ENCODE measurements at places on chromosomes 2 and 18. TPM values are rescaled to one million over a fixed set of nuclear protein-coding genes. Genes with fewer than 3 reads are reported as not detected.

DNA sequence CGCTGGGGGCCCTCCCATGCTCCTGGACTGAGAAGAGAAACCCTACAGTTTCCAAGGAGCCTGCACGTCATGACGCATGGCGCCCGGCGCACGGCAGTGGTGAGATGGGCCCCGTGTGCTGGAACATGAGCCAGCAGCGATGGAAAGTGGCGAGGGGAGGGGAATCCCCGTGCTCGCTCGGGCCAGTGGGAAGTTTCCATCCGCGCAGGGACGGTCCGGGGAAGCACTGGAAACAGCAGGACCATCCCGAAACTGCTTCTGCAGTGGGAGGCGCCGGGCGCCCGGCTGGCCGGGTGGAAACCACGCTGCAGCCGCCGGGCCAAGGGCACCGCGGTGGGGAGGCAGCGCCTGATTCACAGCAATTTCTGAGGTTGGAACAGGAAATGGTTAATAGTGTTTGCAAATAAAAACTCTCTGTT lies 4.9 kb upstream of the PDCD1 start:
- DNase-seq: peak; percentile 79

YES1 gene
- total RNA-seq: 69.1 TPM

CABYR gene
- 9.7 TPM for total RNA-seq

GRCh38 chr2:160703648-160704585 lies 210.3 kb upstream of the RBMS1 start:
- peak; percentile 25 for DNase-seq

- DNase-seq: no peak
Observed at GRCh38 chr2:9053534-9053931, 50.0 kb upstream of the MBOAT2 start.

RGPD3 gene
- 0.20 TPM for total RNA-seq

- no peak for DNase-seq
Observed at GRCh38 chr2:208618220-208618619, 211.6 kb downstream of the PTH2R start.

- DNase-seq: no peak
Observed at GRCh38 chr2:217863883-217864282, 138.9 kb downstream of the TNS1 start.

DNA sequence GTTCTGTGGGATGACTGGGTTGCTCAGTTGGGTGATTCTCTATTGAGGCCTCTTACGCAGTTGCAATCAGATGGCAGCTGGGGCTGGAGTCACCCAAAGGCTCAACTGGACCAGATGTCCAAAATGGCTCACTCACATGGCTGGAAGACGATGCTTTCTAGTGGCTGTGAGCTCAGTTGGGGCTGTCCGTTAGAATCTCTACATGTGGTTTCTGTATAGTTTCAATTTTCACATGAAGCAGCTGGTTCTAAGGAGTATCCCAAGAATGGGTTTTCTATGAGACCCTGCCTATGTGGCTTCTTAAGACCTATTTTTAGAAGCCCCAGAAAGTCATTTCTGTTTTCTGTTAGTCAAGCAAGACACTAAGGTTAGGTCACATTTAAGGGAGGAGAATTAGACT lies 4.4 kb downstream of the XRCC5 start:
- DNase-seq: no peak

DNA sequence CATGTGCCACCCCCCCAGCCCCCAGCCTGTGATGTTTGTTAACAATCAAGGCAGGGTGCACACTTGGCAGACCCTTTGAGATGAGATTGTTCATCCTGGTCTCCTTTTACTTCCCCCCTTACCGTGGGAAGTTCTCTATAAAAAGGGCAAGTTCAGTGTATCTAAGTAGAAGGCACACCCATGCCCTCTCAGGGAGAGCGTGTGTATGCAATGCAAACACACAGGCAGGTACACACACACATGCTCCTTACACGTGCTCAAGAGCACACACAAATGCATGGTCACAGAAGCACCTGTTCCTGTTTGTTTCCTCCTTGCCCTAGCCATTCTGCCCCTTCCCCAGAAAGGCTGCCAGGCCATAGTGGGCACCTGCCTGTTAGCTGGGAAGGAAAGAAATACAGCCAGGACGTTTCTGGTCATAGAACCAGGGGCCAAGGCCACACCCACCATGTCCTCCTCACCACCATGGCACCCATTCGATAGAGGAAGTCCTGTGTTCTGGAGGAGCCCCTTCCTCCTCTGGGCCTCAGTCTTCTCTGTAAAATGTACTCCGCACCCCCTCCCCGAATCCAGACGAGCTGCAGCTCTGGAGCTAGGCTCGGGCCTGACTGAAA lies 3.1 kb downstream of the ATOH8 start:
- no peak for DNase-seq

CYP1B1 gene
- total RNA-seq: 1.2 TPM

DNA sequence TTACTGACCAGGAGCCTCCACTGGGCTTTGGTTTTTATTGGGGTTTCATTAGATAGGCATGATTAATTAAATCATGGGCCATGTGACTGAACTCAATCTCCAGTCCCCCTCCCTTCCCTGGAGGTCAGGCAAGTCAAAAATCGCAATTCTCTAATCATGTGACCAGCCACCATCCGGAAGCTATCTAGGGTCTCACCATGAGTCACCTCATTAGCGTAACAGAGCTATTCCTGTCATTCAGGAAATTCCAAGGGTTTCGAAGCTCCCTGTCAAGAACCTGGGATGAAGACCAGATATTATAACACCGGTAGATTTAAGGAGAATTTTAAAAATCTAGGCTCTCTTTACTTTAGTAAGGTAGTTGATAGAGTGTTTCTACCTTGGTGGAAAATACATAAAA lies 180.3 kb upstream of the TCF4 start:
- peak; percentile 62 for DNase-seq

CD8B2 gene
- not detected for total RNA-seq

DNA sequence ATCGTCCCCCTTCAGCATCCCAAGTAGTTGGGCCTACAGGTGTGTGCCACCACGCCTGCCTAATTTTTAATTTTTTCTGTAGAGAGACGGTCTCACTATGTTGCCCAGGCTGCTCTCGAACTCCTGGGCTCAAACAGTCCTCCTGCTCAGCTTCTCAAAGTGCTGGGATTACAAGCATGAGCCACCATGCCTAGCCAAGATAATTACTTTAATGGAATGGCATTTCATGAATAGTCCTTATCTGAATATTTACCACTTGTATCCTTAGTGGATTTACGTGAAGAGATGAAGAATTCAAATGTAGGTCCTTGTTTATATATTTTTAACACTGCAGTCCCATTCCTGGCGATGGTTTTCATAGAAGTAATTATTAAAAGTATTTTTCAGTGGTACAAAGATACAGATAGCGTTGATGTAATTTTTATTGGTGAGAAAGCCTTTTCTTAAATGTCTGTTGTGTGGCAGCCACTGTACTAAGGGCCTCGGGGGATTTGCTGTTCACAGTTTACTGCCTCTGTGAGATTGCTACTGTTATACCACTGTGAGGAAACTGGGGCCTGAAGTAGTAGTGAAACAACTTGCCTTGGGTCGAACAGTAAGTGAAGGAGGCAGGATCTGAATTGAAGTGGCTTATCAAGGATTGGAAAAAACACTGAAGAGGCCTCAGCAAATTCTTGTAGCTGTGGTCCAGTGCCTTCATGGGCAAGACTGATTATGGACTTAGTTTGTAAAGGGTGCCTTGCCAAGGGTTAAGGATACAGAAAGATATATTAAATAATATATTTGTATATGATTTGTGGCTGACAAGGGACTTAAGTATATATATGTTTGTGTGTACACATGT lies 151.2 kb downstream of the PRPF40A start:
- peak; percentile 32 for DNase-seq

ARHGAP25 gene
- total RNA-seq: not detected

GRCh38 chr18:62536005-62536404 lies 13.2 kb downstream of the ZCCHC2 start:
- DNase-seq: no peak

DNA sequence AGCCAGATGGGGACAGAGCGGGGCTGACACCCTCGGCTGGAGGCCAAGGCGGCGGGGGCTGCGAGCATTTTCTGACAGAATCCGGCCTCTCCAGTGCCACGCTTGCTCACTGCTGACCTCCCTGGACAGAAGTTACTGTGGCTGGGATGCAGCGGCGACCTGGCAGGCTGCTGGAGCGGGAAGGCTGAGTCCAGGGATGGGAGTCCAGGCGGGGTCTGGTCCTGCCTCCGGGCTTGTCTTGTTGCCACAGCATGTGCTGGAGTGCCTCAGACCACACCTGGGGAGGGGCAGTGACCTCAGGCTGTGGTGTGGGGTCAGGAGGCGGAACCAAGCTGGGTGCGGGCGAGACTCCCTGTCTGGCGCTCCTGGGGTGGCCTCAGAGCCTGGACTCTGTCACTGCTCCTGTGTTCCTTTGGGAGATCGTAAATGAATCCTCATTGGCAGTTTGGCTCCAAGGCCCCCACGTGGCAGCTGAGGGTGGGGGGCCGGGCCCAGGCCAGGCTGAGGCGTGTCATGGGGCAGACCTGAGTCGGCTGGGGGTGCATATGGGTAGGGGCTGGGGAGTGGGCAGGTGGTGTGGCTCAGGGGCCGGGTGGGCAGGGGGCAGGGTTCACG lies 5.5 kb downstream of the BOK start:
- DNase-seq: no peak

DNA sequence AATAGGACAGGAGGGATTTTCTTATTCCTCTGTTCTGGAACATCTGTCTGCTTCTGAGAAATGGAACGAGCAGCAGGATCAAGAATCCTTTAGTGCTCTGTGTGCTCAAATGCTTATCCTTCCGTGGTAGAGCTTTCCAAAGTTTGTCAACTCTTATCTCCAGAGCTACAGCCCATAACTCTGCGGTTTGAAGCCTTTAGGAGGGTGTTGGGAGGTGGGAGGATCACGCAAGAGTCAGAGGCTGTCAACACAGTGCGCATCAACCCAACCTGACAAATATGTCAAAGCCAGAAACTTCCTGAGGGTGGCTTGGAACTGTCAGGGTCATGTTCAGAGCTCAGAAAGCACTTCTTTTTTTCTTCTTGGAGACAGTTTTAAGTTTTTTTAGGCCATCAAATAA lies 95.9 kb downstream of the CRIM1 start:
- peak; percentile 84 for DNase-seq

- peak; percentile 47 for DNase-seq
Observed at GRCh38 chr2:219178377-219179175, 501 bp downstream of the RETREG2 start.

ZSWIM2 gene
- total RNA-seq: not detected

TDRD15 gene
- total RNA-seq: not detected

GRCh38 chr2:43421194-43421593 lies 174.6 kb downstream of the THADA start:
- DNase-seq: no peak

GNAL gene
- not detected for total RNA-seq

- no peak for DNase-seq
Observed at GRCh38 chr2:170703776-170704476, 11.2 kb upstream of the SP5 start.

GRCh38 chr2:180478883-180479282 lies 471.8 kb upstream of the CWC22 start:
- no peak for DNase-seq

GRCh38 chr2:94996305-94997100 lies 29.0 kb upstream of the MAL start:
- DNase-seq: no peak

PLGLB1 gene
- 0.36 TPM for total RNA-seq

DNA sequence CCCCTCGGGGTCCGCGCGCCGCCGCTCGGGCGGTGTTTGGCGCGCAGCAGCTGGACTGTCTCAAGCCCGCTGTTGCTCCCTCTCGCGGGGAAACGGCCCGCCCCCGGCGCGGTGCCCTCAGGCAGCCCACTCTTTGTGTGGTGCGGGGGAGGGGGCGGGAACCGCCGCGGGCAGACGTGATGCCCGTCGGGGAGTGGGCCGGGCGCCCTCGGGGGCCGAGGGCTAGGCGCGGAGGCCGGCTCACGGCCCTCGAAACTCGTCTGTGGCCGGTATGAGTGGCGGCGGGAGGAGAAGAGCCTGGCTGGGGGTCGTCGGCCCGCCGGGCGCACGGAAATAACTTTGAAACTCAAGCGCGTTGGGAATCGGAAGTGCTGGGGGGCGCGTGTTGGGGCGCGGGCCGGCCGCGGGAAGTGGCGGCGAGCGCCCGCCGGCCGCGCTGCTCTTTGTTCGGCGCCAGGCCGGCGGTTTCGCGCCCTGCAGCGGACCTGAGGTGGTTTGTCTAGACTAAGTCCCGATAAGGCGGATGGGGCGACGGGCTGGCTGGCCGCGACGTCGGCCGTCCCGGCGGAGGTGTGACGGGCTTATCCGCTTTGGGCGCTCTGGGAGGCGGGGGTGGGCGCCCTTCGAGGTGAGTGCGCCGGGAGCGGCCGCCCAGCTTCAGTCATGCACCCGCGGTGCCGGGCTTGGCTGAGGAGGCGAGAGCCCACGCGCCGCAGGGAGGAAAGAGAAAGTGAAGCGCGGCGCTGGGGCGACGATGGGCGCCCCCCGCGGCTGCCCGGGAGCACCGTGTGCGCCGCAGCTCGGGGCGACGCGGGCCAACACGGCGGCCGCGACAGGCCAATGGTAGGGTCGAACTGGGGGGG lies 679 bp downstream of the PTMA start:
- DNase-seq: peak; percentile 48

DNA sequence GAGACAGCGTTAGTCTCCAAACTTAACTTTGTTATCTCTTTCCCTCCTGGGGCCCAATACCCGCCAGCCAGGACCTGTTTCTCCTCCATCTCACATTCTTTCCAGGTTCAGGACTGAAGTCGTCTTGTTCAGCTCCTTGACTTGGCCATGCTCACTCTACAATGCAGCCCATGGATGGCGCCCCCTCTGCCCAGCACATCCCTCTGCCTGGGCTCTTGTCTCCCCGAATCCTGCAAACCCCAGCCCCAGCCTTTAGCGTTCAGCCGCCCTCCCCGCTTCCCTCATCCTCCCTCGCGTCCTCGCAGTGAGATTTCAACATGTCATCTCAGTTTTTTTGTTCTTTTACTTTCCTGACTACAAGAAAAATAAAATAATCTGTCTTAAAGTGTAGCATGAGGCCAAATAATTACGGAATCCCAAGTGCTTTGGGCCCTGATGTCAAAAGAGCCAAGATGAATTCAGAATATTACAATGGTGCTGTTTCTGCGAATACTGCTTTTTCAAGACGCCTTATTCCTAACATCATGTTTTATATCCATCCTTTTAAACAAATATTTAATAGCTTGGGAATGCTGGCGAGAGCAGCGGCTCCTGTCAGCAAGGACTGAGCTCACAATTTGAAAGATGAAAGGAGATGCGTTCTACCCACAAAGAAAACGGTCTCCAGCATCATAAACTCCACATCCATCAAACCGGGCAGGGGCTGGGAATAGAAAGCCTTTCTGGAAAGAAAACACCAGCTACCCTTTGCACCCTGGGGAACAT lies 1.0 kb downstream of the FAM178B start:
- DNase-seq: no peak

TSHZ1 gene
- 7.6 TPM for total RNA-seq

GRCh38 chr2:239146011-239146641 lies 254.7 kb downstream of the HDAC4 start:
- no peak for DNase-seq

SERPINB12 gene
- total RNA-seq: not detected

DNA sequence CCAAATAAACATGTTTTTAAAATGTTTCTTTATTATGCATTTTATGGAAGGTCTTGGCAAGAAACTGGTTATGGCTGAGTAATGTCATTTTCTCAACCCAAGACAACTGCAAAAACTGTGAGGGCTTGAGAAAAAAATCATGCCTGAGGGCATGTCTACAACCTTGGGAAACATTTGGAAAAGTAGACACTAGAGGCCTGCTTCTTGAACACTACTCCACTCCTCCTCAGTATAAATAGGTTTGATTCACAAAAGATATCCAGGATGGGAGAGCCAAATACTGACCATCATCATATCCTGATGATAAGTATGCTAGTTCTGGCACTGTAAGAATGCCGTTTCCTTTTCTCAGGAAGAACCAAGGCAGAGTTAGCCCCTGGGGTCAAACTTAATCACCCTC lies 71.1 kb downstream of the OSR1 start:
- peak; percentile 54 for DNase-seq

- DNase-seq: no peak
Observed at GRCh38 chr2:205811387-205811786, 129.1 kb downstream of the NRP2 start.

Measured in RPMI7951 (cell line).